ENCODE measurements at places on chromosomes 6 and 20. TPM values are rescaled to one million over a fixed set of nuclear protein-coding genes. Genes with fewer than 3 reads are reported as not detected.

DNA sequence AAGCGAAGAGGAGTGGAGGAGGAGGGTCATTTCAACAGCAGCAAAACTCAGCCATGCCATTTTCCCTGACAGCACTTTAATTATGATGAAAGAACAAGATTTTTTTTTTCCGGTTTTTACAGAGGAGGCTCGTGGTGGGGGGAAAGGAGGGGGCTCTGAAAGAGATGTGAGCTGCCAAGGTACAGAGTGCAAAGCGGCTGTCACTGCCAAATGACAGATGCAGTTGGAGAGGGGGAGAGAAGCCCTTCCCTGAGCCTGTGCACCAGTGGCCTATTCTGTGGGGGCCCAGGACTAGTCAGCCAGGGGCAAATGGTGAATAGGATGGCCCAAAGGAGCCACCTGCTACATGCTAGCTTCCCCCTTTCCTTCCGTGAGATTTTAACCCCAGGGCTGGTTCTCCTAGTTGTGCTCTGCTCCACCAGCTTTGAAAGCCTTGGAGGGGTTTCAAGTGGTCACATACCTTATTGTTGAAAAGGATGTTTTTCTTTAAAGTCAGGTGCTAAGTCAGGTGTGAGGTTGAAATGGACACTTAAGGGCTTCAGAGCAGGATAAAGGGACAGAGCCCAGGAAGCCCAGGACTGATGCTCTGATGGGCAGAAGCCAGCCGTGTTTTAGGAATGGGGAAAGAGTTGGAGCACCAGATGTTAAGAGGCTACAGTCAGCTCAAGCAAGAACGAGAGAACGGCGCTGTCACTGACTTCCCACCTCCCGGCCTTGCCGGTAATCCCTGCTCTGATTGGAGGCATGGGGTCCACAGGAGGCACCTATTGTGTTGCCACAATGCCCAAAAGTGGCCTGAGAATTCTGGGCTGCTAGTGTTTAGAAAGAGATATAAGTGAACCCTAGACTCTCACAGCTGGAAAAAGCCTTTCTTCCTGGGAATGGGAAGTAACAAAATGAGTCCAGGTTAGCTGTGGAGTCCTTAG is 24.8 kb downstream of the GNAS start:
- DNase-seq: no peak

DNA sequence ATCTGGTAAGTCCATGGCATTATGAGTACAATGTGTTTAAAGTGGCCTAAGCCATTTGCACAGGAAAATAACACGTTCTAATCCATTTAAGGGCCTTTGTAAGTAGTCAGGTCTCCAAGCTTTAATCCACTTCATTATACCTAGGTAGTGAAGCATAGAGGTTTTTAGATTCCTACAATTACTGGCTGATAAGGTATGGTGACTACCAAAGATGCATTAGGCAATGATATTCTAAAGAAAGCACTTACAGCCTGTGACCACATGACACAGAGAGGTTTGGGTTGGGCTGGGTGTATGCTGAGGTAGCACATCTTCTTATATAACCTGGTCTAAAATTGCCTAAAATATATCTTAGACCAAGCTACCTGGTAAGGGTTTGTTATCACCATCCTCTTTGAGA is 504.4 kb downstream of the TFAP2B start:
- no peak for DNase-seq

DNA sequence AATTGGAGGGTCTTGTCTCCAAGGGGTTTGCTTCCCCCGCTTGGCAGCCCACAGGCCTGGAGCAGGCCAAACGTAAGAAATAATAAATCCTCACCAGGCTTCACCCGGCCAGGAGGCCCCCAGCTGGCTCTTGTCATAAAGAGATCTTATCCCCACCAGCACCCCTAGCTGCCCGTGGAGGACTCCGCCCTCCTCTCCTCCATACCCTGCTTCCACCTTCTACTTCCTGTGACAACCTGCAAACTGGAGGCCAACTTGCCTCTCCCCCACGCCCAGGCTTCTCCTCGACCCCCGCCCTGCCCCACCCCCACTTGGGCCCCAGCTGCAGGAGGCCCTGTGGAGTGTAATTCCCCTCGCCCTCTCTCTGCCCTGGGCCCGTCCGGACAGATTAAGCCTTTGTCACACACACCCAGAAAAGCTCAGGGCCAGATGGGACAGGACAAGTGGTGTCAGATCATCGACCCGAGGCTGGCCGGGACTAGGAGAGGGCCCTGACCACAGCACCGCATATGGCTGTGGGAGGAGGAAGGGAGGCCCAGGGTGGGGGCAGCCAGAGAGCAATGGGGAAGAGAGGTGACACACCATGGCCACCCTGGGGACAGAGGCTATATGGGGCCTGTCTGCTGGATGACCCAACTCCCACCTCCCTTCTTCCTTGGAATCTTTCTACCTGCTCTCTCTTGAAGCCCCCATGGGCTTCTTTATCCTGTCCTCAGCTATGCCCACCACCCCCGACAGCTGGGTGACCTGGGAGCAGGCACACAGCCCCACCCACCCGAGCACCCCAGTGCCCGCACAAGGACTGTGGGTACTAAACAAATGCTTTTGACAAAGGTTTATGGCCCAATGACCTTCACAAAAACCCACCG is 3.9 kb downstream of the NOL4L start:
- peak; percentile 46 for DNase-seq

DNA sequence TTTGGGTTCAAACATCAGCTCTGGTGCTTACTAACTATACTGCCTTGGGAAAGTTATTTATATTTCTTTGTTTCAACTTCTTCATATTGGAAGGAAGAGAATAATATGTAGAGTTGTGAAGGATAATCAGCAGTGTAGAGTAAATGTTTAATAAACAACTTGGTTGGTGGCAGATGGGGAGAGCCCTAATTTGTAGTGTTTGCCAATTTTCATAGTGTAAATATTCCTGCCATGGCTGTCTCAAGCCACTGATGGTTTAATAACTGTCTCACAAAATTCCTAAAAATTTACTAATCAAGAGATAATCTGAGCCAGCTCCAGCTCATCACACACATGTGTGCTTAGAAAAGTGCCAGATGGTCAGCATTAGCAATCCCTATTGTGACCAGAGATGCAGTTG is at the start of gene OR2H2:
OR2H2 (plus strand) TSS at position 301 of the 400 bp plus-strand sequence. CDS start 2,824 bp downstream, outside the sequence.
- DNase-seq: no peak

DNA sequence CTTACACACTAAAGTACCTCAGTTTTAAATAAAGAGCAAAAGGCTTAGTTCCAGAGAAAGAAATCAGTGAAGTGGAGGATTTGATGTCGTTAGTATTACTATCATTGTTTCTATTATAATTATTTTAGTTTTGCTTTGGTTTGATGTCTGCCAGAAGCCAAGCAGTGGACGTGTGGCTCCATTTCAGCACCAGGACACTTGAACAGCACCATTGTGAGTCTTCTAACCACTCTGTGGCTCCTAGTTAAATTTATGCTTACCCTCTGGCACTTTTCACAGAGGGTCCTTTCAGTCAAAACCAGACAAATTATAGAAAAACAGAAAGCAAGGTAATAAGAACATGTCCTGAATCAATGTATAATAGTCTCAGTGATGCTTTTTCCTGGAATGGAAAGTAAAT is 3.4 kb downstream of the COL9A1 start:
- DNase-seq: no peak

GRCh38 chr6:52734072-52734471 is 29.2 kb downstream of the GSTA2 start:
- no peak for DNase-seq

The BPIFB1 gene
- not detected for total RNA-seq

- DNase-seq: no peak
These were observed 254.7 kb downstream of the TSHZ2 start for GRCh38 chr20:53226826-53227225.

- DNase-seq: no peak
These were observed 13.4 kb upstream of the MAPK13 start for GRCh38 chr6:36116943-36117342.

The SULF2 gene
- 1.2 TPM for total RNA-seq

Measured in activated naive CD8-positive, alpha-beta T cell treated with anti-CD3 and anti-CD28 coated beads, Interleukin-2, amount 10 ng/mL, durations not matched to agents 7 days and 5 days (primary cell).